ENCODE measurements at places on chromosomes 2 and 18.

GRCh38 chr2:64937687-64938491 is 51.3 kb upstream of the SLC1A4 start:
- no peak for DNase-seq

GRCh38 chr2:174344716-174345461 is 10.1 kb downstream of the SP9 start:
- DNase-seq = no peak

DNA sequence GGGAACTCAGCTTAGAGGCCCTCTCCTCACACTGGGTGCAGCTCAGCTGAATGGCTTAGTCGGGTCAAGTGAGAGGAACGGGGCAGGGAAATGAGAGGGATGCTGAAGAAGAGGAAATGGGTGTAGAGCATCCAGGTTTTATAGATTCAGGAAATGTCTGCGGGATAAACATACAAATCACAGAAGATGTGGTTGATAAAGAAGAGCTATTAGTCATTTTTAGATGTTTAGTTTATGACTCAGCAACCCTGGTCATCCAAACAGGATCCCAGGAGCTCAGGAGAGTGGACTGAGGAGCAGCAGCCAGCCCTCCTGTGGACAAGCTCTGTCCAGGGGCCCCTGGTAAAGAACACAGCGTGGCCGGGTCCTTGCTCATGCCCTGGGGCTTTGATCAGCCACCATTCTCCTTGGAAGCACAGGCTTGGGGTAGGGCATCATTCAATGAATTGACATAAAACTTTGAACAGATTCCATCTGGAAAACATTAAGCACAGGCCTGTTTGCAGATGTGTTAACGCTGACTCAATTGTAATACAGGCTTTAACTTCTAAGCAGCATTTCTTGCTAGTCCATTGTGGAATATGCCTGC is 83.0 kb downstream of the NPAS2 start:
- no peak for DNase-seq

GRCh38 chr2:177264209-177264692 is 276 bp downstream of the NFE2L2 start:
- DNase-seq = no peak

- no peak for DNase-seq
These were observed 417.6 kb downstream of the SOX11 start for GRCh38 chr2:6109831-6110230.

DNA sequence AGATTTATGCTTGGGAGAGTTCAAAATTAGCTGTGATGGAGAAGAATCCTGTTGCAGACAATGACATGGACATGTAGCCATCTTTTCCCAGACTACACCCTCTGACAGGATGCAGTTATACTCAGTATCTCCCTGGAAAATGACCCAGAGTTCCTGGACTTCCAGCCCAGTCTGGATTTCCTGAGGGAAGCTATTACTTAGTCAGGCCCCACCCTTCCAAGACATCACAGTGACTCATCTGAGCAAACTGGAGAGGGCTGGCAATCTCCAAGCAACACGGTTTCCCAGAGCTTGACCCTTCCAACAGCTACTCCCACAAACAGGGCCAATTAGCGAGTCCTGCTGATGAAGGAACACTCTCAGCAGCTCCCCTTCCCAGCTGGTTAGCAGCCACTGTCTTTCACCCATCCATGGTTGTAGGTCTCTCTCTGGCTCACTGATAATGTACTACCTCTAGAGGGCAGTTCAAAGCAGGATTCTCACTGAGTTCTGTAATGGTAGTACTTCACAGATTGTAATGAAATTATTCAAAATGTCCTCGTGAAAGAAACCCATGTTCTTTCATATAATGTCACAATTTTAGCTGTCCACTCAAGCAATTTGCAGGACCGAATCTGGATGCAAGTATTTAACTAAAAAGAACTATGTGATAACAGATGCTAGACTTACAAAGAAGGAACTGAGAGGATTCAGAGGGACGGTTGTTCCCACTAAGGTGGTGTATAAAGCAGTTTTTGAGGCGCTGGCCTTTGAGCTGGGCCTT is 110.2 kb downstream of the MDH1 start:
- peak; percentile 14 for DNase-seq

GRCh38 chr2:240297256-240298116 is 138.0 kb upstream of the GPC1 start:
- DNase-seq = no peak

- DNase-seq = no peak
These were observed 11.6 kb downstream of the HNRNPLL start for GRCh38 chr2:38591152-38591551.

GRCh38 chr2:37771600-37772088 is 100.2 kb upstream of the CDC42EP3 start:
- no peak for DNase-seq

DNA sequence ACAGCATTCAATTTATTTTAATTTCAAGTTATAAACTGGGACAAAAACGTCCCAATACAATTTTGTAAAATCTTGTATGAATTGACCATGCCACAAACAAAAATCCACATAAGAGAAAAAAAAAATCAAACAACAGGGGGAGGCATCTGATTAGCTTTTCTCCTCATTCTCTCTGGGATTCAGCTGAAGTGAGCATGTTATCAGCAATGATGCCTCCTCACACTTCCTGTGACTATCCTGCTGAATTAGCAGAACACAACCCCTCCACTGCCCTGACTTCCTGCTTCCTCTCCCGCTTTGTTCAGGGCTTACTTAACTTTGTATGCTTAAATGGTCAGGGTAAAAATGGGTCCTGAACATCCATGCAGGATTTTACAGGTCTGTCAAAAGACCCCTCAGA is 132.2 kb upstream of the ITGB6 start:
- no peak for DNase-seq

- no peak for DNase-seq
These were observed 171.0 kb downstream of the OSR1 start for GRCh38 chr2:19187323-19188020.

GRCh38 chr18:31647127-31647753 is 37.1 kb downstream of the B4GALT6 start:
- no peak for DNase-seq

GRCh38 chr18:77671456-77672167 is 422.0 kb downstream of the GALR1 start:
- no peak for DNase-seq

DNA sequence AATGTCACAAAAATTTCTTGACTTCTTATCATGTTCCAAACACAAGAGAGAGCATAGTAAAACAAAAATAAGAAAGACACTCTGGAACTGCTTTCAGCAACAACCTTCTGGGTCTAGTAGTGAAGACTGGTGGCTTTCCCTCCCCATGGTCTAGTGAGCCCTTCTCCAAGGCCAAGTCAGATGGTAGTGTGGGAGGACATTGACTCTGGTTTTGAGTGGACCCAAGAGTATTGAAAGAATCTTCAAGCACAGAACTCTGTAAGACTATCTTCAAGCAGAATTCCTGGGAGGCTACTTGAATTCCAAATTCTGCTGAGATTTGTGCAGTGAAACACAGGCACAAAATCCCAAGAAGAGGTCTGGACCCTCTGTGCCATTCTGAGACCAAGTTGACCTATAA is 21.1 kb downstream of the ANTXR1 start:
- DNase-seq = no peak

GRCh38 chr2:168179592-168179991 is 67.8 kb downstream of the STK39 start:
- DNase-seq = no peak

DNA sequence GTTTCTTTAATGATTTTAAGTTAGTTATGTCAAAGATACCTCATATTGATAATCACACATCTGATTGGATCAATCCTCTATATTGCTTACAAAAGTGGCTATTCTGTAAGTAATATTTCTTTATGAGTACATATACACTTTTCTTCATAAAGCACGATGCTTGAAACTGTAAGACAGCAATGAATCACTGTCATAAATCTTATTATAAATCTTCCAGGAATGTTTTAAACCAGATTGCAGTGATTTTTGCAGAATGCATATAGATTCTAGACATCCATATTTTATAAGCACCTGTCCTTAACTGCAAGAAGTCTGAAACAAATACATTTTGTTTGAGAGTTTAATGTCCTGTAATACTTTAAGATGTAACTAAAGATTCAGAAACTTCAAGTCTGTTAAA is 367.0 kb upstream of the FANCL start:
- no peak for DNase-seq

GRCh38 chr18:60389314-60389713 is 16.7 kb upstream of the MC4R start:
- no peak for DNase-seq

DNA sequence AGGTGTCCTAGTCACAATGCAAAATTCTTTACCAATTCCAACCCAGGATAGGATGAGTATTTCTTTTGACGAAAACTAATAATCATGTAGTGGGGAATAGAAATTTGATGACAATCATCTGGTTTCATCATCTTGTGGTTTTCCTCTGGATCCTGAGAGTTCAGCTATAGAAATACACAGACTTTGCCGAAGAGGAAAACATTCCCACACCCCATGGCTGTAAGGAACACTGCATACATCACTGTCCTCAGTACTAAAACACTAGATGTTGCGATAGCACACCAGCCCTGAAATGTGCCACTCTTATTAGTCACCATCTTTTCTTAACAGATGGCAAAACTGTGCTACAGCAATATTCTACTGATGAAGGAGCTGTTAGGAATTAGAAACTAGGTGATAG is 29.4 kb downstream of the CERKL start:
- DNase-seq = no peak

- DNase-seq = no peak
These were observed 38.0 kb upstream of the CYP20A1 start for GRCh38 chr2:203200866-203201265.
